ENCODE measurements at places on chromosomes 11 and 22.

DNA sequence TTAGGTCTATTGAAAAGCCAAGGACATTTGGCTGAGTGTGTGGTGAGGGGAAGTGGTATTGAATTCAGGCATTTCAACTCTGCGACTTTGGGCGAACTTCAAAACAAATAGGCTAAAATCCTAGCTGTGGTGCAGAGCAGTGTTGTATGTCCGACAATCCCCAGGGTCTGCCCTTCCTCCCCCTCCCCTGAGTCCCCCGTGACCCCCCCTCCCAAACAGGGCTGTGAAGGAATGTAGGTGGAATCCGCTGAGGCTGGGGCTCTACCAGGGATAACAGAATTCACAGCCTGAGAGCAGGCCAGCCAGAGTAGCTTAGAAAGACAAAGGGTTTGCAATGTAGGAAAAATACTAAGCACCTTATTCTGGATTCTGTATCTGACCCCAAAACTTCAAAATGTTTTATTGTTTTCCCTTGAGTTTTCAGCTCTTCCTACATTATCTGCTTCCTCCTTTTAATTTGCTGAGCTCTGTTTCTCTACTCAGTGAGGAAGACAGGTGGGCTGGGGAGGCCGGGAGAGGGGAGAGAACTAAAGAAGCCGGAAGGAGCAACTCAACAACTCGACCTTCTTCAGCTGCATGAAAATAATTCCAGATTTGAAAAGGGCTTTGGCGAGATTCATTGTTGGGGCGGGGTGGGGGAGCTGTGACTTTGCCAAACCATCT lies 315.2 kb downstream of the BLID start:
- no peak overlapping the region for H3K27ac ChIP-seq
- no peak for DNase-seq
- no peaks in the 10 kb centered on the region for H3K27me3 ChIP-seq
- no peaks in the 10 kb centered on the region for H3K4me1 ChIP-seq

DNA sequence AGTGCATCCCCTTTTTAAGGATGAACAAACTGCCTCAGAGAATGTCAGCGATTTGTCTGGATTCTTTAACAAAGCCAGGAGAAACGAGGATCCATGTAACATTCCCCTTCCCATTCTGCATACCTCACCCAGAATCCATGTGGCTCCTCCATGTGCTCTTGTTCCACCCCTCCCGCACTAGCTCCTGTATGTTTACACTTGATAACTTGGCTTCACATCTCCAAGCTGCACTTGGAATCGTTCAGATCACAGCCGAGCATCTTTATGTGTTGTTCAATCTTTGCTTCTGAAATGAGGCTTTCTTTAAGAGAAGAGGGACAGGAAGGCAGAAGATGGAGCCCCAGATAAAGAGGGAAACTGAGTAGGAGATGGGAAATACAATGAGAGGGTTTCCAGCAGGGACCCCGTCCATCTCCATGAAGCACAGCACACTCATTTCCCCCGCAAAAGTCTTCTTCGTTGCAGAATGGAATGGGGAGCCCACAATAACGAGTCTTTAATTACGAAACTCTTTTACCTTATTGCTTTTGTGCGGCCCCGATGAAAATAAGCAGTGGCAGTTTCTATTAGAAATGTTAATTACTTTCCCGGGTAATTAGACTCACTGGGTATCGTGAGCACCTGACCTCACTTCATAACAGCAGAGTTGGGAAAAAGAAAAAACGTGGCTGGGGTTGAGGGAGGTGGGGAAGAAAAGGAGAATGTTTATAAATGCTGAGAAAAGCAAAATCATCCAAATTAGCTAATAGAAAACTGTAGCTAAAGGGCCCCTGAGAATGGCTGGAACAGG lies 96.8 kb upstream of the ISX start:
- no peaks in the 10 kb centered on the region for H3K27me3 ChIP-seq
- DNase-seq, result no peak
- no peak overlapping the region for H3K27ac ChIP-seq
- no peaks in the 10 kb centered on the region for H3K4me1 ChIP-seq

GRCh38 chr11:70785372-70785771 lies 387.0 kb downstream of the CTTN start:
- no peak overlapping the region for H3K4me3 ChIP-seq
- no peak for DNase-seq
- H3K27ac ChIP-seq, result no peak overlapping the region

GRCh38 chr22:19663821-19664355 lies 50.4 kb upstream of the SEPTIN5 start:
- no peaks in the 10 kb centered on the region for H3K27me3 ChIP-seq
- no peaks in the 10 kb centered on the region for H3K36me3 ChIP-seq
- DNase-seq, result no peak
- H3K4me3 ChIP-seq, result no peak overlapping the region
- H3K27ac ChIP-seq, result no peak overlapping the region

- H3K4me1 ChIP-seq, result no peaks in the 10 kb centered on the region
- no peak for DNase-seq
- H3K27ac ChIP-seq, result no peak overlapping the region
- no peaks in the 10 kb centered on the region for H3K36me3 ChIP-seq
- no peak overlapping the region for H3K4me3 ChIP-seq
Observed at GRCh38 chr11:30478923-30479322, 107.2 kb downstream of the MPPED2 start.

DNA sequence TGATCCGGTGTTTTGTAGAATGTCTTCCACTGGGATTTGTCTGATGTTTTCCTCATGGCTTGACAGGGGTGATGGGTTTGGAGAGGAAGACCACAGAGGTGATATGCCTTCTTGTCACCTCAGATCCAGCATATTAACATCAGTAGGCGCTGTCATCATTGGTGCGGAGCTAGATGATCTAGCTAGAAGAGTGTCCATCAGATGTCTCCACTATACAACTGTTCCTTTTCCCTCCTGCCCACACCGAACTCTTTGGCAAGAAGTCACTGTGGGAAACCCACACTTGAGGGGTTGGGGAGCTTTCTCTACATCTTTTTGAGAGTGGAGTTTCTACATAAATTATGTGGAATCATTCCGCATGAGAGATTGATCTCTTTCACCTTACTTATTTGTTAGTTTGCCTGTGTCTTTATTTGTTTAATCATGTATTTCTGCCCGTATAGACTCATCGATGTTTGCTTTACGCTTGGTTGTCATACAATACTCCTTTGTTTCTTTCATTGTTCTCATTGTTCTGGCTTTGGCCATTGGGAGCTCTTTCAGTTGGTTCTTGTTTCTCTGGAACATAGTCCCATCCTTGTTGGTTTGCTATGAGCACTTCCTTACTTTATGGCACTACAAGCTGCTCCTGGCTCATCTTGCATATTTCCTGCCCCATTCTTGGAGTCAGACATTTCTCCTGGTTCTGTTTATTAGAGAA lies 1420.3 kb downstream of the BRD1 start:
- H3K4me1 ChIP-seq, result no peaks in the 10 kb centered on the region
- H3K27me3 ChIP-seq, result no peaks in the 10 kb centered on the region
- H3K27ac ChIP-seq, result no peak overlapping the region
- DNase-seq, result no peak
- H3K36me3 ChIP-seq, result no peaks in the 10 kb centered on the region

DNA sequence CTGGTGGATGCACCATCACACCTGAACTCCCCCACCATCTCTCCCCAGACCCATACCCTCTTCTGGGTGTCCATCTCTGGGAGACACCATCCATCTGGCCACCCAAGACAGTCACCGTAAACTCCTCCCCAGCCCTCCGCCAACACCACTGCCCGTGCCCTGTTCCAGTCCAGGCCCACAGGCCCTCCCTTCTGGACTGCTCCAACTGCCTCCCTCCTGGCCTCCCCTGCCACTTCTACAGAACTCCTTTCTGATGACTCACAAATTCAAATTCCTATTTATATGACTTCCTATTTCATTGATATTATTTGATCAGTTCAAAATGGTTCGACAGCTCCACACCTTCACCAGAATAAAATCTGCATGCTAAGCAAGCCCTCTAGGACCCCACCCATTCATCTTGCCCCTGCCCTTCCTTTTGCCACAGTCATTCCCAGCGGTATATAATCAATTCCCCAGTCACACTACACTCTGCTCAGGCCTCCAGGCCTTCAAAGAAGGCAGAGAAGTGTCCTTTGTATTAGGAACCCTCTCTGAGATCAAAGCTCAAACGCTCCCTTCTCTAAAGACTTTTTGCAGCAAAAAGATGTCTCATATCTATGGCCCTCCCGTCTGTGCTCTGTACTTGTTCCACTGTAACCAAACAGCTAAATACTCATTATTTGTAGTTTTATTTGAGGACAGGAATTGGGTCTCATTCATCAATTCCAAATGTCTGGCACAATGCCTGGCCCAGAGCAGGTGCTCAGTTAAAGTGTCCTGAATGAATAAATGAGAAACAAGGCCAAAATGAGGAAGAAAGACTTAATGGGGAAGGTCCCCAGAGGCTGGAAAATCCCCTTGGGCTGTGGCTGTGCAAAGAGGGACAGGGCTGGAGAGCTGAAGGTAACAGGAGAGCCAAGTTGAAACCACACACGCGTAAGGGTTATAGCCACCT lies 29.0 kb downstream of the MYH9 start:
- peak overlapping the region; percentile 76 for H3K27ac ChIP-seq
- H3K4me3 ChIP-seq, result no peak overlapping the region
- peaks cover 97% of the 10 kb centered on the region for H3K4me1 ChIP-seq
- H3K27me3 ChIP-seq, result no peaks in the 10 kb centered on the region
